ENCODE measurements at places on chromosomes 7 and 10.

GRCh38 chr10:11068861-11069633, 51.4 kb downstream of the CELF2 start:
- DNase-seq = no peak

GRCh38 chr7:51224811-51225595, 91.6 kb downstream of the COBL start:
- DNase-seq = no peak

DNA sequence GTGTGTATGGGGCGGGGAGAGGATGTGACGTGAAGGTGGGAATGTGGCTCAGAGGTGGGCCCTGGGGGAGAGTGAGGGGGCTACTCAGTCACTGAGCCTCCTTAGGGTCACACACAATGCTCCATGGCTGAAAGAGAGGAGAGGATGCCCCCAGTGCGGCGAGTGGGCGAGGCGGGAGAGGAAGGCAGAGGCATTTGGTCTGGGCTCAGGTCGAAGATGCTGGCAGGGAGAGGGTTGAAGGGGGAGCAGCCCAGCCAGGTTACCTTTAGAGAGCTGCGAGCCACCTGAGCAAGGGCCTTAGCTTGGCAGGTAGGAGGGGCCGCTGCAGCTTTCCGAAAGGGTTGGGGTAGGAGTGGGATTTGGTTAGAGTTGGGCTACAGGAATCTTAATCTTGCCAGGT, 4.7 kb upstream of the LOXL4 start:
- DNase-seq = no peak

DNA sequence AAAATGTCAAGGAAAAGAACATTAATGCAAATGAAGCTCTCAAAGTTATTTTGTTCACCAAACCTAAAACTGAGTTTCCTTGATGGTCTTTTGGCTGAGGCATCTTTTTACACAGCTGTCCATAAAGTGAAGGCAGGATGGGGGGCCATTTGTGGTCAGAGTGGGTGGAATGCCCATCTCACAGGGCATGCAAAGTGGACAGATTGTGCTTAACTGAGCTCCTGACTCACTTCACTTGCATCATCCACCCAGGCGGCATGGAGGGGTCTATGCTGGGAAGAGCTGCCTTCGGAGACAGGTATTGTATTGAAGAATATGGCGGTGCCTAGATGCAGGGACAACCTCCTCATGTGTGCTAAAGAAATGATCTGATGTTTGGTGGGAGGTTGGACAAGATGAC, 905.3 kb downstream of the KCNMA1 start:
- DNase-seq = no peak

DNA sequence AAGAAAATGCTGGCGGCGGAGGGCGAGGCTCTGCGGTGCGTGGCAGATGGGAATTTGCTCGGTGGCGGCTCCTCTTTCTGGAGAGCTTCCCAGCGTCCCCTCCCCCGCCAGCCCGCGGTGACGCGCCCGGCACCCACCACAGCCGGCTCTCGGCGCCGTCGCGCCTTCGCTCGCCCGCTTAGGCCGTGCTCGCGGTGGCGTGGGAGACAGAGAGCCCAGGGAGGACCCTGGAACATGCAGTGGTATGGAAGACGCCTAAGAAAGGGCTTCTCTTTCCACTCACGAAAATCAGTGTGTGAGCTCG, 576 bp upstream of the CSGALNACT2 start:
- peak; percentile 39 for DNase-seq

DNA sequence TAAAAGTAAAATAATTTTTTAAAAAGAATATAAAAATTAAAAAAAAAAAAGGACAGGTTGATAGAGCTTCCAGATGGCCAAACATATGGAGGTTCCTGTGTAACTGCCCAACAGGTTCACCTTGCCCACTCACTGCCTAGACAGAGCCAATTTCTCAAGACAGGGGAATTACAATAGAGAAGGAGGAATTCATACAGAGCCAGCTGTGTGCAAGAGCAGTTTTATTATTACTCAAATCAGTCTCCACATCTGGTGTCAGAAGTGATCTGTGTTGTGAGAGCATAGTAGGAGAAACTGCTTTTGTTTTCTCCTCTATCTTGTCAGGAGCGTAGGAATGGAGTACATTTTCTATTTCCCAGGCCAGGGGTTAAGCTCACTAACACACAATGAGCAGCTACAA, 31.0 kb downstream of the C7orf33 start:
- DNase-seq = no peak

DNA sequence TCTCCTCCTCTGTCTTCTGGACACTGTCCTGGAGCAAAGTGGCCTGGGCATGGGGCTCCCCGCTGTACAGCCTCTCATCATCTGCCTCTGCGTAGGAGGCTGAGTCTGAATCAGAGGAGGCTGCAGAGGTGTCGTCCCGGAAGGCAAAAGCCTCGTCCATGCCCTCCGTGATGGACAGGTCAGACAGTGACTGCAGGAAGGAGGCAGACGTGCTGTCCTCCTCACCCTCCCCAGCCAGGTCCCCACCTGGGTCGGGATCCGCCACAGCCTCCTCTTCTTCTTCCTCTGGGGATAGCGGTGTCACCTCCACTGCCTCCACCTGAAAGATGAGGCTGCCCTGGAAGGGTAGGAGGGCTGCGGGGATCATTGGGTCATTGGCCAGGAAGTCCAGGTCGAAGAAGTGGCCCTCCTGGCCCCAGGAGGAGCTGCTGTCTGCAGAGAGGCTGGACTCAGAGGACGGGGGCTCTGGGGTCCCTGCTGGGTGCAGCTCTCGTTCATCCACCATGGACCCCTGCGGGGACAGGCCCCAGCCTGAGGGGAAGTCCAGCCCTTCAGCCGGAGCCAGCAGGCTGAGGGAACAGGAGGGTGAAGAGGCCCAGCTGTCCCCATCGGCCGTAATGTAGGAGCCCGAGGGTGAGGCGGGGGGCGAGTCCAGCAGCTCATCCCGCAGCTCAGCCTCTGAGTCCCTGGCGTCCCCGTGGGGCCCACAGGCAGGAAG, 3.7 kb downstream of the NACAD start:
- DNase-seq = no peak

DNA sequence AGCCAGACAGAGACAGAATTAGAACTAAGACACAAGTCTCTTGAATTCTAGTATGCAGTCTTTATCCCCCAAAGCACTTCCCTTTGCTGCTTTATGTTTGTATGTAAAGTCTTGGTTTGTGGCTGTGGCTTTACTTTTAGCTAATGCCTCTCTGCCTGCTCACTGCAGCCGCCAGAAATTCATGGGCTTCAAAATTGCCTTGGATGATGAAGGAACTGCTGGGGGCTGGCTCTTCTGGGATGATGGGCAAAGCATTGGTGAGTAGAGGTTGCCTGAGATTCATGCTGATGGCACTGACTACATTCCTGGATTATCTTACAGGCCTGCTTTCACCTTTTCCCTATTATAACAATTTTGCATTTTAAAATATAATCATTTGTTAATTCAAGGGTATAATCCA, 10.9 kb upstream of the MGAM2 start:
- no peak for DNase-seq

DNA sequence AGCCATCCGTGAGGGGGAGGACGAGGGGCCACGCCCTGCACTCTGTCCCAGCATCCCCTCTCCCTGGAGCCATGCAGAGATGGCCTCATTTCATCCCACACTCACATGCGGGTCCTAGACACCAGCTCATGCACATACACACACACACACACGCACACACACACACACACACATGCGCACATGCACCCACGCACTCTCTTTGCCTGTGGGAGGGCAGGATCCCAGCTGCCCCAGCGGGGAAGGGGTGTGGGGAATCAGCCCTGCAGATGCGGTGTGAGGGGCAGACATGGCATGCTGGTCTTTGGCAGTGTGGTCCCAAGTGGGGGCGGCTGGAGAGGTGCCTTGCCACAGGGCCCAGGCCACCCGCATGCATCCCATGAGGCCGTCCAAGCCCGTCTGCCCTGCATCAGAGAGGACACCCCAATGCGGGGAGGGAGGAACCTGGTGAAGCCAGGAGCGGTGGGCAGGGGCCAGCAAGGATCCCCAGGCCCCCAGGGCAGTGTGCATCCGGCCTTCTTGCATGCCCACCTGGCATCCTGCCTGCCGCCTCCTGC, 68.1 kb downstream of the LHPP start:
- no peak for DNase-seq

DNA sequence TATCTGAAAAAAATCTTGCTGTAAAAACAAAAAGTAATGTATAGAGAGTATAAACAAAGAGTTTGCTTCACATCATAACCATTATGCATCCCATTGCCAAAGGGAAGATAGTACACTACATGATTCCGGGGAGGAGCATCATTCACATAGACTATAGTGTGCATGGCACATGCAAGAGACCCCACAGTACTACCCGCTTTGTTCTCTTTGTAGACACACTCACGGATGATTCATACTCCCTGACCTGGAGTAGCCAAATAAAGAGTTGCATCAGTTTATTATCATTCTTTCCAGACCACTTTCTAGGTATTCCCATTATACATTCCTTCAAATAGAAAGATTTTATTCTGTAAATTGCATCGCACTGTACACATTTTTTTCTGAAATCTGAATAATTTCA, 356.9 kb downstream of the PCDH15 start:
- DNase-seq = no peak

DNA sequence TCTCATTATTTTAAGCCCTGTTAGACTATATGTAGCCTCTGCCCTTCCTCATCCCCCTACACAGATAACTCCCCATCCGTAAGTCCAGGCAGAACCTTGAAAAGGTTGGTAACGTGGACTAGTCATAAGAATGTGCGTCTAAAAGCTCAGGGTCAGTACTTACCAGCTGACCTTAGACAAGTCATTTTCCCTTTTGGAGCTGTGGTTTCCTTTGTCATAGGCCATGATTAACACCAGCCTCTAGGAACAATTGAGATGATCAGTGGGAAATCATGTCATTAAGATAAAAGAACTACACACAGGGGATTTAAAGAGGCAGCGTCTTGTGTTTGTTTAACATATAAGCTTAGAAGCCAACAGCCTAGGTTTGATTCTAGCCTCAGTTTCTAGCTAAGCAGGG, 6.9 kb upstream of the UNC5B start:
- no peak for DNase-seq

DNA sequence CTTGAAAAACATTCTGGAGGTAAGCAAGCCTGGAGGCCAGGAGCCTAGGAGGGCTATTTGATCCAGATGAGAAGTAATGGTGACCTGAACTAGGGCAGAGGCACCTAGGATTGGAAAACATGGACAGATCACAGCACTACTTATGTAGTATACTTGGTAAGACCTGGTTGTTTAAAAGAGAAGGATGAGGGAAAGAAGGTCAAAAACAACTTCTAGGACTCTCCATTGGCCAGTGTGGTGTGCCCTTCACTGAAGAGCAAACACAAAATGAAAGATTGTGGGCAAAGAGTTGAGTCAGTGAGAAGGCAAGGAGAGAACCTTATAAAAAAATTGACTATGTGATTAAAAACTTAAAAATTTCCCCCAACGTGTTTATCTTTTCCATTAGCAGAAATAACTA, 14.3 kb downstream of the ANKRD1 start:
- DNase-seq = peak; percentile 28

- DNase-seq = no peak
Observed at GRCh38 chr10:126917375-126917774, 12.1 kb downstream of the DOCK1 start.

DNA sequence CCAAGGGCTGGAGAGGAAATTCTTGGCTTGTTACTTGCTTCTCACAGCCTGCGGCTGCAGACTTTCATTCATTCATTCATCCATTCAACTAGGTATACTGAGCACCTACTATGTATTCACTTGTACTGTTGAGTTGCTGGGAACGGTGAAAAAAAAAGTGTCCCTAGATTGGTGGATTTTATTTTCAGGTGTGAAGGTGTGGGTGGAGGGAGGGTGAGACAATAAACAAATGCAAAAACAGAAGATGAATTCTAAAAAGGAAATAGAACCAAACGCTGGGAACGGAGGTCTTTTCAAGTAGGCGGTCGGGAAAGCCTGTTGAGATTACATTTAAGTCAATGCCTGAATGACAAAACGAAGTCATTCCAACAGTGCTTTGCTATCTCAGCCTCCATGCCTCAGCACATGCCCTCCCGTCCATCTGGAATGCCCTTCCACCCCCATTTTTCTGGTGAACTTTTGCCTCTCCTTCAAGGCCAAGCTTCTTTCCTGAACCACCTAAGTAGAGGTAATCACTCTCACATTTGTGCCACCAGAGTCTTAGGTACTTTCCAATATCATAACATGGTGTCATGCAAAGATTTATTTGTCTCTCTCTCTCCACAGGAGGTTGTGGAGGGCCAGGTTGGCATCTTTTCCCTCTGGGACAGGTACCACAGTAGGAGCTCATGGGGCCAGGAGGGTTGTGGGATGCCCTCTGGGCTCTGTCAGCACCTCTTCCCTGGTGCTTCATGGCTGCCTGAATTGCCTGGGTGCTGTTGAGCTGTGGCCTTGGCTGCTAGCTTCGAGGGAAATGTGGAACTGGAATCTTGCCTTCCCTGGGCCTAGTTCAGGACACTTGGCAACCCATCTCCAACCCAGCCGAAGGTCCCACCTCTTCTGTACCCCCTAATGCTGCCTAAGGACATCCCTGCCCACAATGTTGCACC, 5.5 kb downstream of the NKX2-3 start:
- DNase-seq = no peak
